ENCODE measurements at places on chromosomes 6 and 20.

DNA sequence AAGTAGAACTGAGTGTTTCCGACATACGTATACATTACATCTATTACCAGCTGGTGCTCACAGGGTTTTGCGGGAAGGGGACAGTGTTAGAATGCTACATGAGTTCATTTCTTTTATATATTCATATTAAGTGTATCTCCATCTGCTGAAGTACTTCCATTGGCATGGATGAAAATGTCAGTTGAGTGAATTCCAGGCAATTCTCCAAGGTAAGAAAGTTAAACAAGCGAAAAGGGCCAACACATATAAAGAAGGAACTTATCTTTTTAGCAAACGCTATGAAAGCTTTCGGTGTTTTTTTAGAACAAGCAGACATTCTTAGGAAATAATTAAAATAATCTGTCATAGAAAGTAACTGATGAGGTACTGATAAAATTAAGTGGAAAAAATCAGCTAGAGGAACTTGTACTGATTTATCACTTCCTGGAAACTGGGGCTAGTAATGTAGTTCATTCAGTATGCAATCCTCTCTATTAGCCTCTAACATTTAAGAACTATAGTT, 34.6 kb downstream of the RNF146 start:
- peak; percentile 28 for DNase-seq
- peak overlapping the region; percentile 94 for H3K27ac ChIP-seq
- H3K27me3 ChIP-seq = no peaks in the 10 kb centered on the region

- peaks cover 3% of the 10 kb centered on the region for H3K4me1 ChIP-seq
- no peak overlapping the region for H3K4me3 ChIP-seq
- H3K27ac ChIP-seq = no peak overlapping the region
- H3K36me3 ChIP-seq = no peaks in the 10 kb centered on the region
- DNase-seq = no peak
Observed at GRCh38 chr6:2760882-2761842, 4.0 kb upstream of the WRNIP1 start.

- H3K36me3 ChIP-seq = no peaks in the 10 kb centered on the region
- H3K4me1 ChIP-seq = peaks cover 8% of the 10 kb centered on the region
- no peaks in the 10 kb centered on the region for H3K27me3 ChIP-seq
- H3K27ac ChIP-seq = no peak overlapping the region
- DNase-seq = no peak
Observed at GRCh38 chr20:38207621-38208020, 42.6 kb upstream of the TGM2 start.

DNA sequence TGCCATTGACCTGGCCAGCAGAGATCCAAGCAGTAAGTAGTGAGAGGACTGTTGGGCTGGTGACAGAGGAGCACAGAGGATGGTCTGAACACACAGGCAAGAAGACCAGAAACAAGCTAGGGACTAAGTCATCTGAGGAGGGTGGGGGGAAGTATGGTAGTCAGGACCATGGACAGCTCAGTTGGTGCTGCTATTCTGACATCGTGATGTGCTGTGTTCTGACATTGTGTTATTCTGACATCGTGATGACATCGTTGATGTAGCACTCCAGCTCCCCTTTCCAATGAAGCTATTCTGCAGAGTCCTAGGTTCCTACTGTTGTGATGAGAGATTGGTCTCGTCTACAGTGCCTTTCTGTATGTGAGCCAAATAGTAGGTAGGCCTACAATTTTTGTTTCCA, 28.7 kb downstream of the CFAP206 start:
- H3K4me1 ChIP-seq = no peaks in the 10 kb centered on the region
- H3K4me3 ChIP-seq = no peak overlapping the region
- no peaks in the 10 kb centered on the region for H3K36me3 ChIP-seq
- no peak overlapping the region for H3K27ac ChIP-seq

- H3K27me3 ChIP-seq = no peaks in the 10 kb centered on the region
- no peaks in the 10 kb centered on the region for H3K36me3 ChIP-seq
- H3K27ac ChIP-seq = no peak overlapping the region
- no peak overlapping the region for H3K4me3 ChIP-seq
Observed at GRCh38 chr20:16005021-16005914, 568.0 kb downstream of the KIF16B start.

DNA sequence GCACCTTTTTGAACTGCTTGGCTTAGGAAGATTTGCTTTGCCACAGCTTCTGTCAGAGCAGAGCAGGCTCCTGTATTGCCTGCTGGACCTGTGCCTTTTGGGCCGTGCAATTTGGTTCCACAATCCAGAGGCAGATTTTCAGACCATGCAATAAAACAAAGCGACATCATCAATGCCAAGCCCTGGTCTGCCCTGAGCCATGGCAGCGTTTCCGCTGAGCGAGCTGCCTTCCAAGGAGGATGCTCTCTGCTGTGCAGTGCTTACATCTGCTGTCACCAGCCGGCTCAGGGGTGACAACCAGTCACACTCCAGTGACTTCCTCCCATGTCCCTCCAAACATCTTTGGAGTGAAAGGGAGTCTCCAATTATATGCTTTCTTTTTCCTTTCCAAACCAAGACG, 282.2 kb downstream of the CDH26 start:
- DNase-seq = no peak
- no peak overlapping the region for H3K4me3 ChIP-seq
- no peaks in the 10 kb centered on the region for H3K27me3 ChIP-seq
- H3K36me3 ChIP-seq = no peaks in the 10 kb centered on the region
- H3K4me1 ChIP-seq = peaks cover 14% of the 10 kb centered on the region

GRCh38 chr20:23120261-23120660, 34.1 kb upstream of the CD93 start:
- H3K4me1 ChIP-seq = peaks cover under 1% of the 10 kb centered on the region
- no peak for DNase-seq
- no peak overlapping the region for H3K27ac ChIP-seq
- no peaks in the 10 kb centered on the region for H3K27me3 ChIP-seq
- no peak overlapping the region for H3K4me3 ChIP-seq
- no peaks in the 10 kb centered on the region for H3K36me3 ChIP-seq

GRCh38 chr6:166971271-166971670, 14.9 kb upstream of the RNASET2 start:
- no peak overlapping the region for H3K4me3 ChIP-seq
- DNase-seq = no peak
- H3K27ac ChIP-seq = no peak overlapping the region
- no peaks in the 10 kb centered on the region for H3K36me3 ChIP-seq
- H3K27me3 ChIP-seq = no peaks in the 10 kb centered on the region

DNA sequence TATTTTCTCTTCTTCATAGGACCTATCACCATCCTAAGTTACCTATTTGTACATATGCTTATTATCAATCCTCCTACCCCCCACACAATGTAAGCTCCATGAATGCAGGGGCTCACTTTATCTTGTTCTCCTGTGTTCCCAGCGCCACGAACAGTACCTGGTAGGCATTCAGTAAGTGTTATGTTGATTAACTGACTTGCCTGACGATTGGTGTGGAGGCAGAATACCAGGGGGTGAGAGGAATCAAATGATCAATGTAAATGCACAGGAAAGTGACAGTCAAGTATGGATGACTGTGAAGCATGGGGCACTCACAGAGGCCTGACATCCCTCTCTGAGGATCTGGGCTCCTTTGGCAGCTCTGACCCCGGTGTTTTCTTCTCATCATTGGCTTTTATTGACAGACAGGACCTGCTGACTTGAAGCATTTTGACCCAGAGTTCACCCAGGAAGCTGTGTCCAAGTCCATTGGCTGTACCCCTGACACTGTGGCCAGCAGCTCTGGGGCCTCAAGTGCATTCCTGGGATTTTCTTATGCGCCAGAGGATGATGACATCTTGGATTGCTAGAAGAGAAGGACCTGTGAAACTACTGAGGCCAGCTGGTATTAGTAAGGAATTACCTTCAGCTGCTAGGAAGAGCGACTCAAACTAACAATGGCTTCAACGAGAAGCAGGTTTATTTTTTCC, 6.1 kb upstream of the IFT52 start:
- H3K36me3 ChIP-seq = no peaks in the 10 kb centered on the region
- peaks cover 16% of the 10 kb centered on the region for H3K4me1 ChIP-seq
- DNase-seq = peak; percentile 54
- peak overlapping the region; percentile 65 for H3K27ac ChIP-seq
- H3K4me3 ChIP-seq = no peak overlapping the region
- H3K27me3 ChIP-seq = no peaks in the 10 kb centered on the region

GRCh38 chr6:158970640-158971275, 29.2 kb downstream of the RSPH3 start:
- H3K4me1 ChIP-seq = no peaks in the 10 kb centered on the region
- no peak overlapping the region for H3K27ac ChIP-seq
- peaks cover 20% of the 10 kb centered on the region for H3K36me3 ChIP-seq
- H3K4me3 ChIP-seq = no peak overlapping the region
- peak; percentile 12 for DNase-seq

- no peak overlapping the region for H3K4me3 ChIP-seq
- H3K27ac ChIP-seq = no peak overlapping the region
- no peaks in the 10 kb centered on the region for H3K27me3 ChIP-seq
- no peaks in the 10 kb centered on the region for H3K36me3 ChIP-seq
Observed at GRCh38 chr20:44006578-44006977, 91.9 kb downstream of the TOX2 start.

Measured in GM23248 (cell line).